ENCODE measurements at places on chromosomes 16 and 17.
A peak's percentile ranks its signal among the peaks of the same experiment; 100 is the strongest.

DNA sequence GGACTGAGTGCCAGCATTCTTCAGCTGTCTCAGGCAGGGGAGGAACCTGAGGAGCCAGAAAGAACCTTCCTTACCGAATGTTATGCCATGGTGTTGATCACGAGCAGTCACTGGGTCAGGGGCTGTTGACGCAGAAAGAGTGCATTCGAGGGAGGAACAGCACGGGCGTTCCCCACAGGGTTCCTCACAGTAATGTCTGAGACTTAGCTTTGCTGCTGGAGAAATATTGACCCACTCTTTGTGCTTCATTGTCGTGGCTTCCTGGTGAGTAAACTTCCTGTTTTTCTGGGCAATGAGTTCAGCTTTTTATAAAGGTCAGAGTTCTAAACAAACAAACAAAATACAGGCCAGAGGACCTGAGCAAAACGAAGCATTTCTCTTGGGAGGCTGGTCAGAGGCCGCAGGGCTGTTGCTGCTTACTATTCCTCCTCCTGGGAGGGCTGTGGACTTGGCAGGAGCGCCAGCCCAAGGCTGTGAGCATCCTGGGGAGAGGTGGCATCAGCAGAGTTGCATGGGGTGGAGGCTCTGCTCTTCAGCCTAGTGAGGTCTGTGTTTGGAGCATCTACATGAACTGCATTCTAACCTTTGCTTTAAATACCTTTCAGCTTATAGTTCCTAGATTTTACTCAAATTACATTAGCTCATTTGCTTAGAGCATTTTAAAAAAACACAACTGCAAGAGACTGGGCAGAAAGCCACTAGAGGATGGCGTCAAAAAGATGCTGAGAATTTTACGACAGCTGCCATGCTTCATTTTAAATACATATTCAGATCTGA lies 143.1 kb upstream of the CACNG5 start:
- no peak for DNase-seq

DNA sequence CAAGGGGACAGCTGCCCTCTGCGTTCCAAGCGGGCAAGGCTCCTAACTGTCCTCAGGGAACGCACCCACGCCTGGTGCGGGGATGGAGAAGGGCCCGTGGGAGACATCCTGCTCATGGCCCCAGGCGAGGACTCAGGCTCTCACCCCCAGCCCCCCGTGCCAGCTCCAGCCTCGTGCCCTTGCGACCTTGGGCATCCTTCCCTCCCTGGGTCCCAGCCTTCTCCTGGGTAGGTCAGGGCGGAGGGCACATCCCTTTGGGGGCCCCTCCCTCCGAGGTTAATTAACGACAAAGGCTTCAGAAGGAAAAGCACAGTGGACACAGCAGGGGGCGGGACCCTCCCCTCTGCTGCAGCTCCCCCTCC lies 3.0 kb downstream of the PGAP6 start:
- DNase-seq = no peak

DNA sequence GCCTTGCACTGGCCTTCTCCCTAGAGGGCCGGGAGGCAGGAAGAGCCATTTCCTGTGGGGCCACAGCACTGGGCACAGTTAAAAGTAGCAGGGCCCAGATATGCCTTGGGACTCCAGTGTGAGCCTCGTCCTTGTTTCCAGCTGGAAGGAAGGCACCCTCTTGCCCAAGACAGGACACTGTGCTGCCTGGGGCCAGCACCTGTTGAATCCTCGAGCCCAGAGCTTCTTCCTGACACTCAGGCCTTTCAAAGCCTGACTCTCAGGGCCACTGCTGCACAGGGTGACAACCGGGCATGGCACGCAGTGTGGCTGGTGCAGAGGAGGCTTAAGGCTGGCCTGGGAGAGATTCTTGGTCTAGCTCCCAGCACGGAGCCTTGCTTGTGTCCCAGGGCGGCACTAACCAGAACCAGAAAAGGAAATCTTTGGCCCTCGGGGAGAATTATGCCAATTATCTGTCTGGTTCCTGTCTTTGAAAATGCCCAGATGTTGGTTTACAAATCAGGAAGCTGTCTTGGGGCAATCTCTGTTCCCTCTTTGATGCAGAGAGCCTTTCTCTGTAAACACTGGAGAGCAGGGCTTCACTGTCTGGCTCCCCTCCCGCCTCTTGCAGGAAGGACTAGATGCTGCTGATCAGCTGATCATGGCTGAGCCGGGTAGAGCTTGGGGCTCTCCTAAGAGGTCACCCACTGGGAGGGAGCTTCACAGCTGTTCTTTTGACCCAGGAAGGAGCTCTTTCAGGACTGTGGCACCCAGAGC lies 11.1 kb downstream of the LDHD start:
- no peak for DNase-seq

DNA sequence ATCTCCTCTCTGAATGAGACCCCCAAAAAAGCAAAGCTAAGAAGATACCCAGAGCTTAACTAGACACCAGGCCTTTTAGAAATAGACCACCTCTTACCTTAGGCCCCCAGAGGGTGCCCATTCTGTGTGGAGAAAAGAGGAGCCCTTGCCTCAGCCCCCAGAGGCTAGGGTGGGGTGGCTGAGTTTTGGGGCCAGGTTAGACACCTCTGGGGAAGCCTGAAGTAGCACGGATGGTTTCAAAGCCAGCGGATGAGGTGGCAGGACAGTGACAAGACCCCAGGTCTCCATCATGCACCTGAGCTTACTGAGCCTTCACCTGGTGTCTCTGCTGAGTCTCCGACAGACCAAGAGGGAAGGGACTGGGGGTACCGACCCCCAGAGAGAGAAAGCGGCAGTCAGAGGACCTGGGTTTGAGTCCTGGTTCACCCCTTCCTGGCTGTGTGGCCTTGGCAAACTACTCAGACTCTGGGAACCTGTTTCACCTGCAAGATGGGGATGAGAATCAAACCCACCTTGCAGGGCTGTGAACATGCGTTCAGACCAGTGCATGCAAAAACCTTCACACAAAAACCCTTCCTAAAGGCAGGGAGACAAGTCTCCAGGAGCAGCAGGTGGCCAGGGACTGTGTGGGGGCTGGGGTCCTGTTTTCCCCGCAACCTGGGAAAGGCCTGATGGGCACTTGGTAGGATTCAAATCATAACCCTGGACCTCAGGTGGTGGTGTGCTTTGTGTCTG lies 7.7 kb downstream of the SCGB1C2 start:
- no peak for DNase-seq

- DNase-seq = no peak
Observed at GRCh38 chr16:17936766-17937402, 399.7 kb downstream of the NPIPA8 start.

DNA sequence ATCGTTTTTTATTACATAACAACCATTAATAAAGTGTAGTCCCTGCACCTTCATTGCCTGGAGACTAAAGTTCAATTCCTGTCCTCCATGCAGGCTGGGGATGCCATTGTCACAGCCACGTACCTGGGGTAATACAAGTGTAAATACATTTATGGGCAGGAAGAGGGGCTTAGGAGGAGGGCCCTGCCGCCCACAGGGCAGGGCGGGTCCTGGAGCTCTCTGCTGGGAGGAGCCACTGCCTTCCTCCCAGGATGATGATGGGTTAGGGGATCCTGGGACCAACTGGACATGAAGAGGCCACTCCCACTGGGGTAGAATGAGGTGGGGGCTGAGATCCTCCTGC lies 44.1 kb upstream of the SLC38A10 start:
- DNase-seq = no peak

DNA sequence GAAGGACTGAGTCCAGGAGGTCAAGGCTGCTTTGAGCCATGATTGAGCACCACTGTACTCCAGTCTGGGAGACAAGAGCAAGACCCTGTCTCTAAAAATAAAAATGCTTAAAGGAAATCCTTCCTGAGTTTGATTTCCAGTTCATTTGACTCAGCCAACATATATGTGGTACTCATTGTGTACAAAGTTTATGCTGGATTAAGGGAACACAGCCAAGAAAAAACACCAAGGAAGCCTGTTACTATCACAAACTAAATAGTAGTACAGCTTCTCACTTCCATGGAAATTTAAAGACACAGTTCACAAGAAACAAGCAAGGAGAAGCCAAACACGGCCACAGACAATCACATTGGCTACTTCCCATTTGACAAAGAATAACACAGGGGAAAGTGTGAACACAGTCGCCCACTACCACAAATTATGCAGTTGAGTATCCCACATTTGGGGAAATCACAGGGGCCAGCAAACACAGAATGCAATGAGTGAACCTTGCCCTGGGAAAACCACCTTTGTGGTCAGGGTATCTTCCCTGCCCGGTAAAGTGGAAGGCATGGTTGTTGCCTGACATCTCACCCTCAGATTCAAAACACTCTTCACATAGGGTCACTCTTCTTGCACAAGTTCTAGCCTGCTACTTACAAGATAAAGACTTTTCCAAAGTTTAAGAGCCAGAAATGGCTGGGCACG lies 14.5 kb downstream of the TEX14 start:
- DNase-seq = no peak

DNA sequence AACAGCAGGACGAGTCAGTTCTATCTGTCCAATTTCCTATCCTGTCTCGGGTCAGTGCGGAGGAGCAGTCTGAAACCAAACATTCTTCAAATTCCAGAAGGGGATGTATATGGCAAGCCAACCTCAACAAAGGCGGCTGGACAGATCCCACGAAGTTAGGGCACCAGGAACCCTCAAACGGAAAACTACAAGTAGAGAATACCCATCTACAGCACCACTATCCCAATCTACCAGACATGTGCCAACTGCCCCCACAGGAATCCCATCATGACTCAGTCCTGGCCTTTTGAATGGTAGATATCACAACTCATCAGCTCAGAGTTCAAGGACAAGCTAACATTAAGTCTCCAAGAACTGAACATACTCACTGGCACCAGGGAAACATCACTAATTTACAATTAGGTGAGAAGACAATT lies 2.3 kb downstream of the NAT9 start:
- no peak for DNase-seq

DNA sequence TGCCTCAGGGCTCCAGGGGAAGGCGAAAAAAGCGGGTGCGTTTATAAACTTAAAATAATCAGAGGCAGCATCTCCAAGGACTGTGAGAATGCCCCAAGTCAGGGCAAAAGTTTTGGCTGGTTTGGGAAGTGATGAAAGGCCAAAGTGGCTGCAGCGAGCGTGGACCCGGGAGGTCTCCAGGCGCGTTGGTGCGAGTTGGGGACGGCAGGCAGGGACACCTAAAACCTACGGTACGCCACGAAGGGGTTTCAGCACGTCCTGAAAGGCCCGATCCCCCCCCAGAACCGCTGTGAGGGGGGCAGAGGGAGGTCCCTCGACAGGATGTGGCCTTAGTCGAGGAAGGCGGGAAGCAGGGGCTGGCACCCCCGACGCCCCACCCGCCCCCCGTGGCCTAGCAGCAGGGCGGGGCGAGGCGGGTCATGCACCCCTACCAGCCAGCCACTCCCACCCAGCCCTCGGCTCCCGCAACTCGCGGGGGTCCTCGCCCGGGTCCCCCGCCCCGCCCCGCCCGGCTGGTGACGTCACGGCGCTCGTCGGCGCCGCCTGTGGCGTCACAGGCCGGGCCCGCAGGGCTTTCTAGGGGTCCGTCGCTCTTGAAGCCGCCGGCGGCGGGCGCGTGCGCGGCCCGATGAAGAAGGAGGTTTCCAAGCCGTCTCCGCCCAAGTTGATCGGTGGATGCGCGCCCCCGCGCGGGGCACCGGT lies at the start of gene MYCBPAP:
Gene MYCBPAP (plus strand): TSS at position 569 of the 702 bp plus-strand sequence. CDS start 236 bp downstream, outside the sequence.
- DNase-seq = peak; percentile 85

DNA sequence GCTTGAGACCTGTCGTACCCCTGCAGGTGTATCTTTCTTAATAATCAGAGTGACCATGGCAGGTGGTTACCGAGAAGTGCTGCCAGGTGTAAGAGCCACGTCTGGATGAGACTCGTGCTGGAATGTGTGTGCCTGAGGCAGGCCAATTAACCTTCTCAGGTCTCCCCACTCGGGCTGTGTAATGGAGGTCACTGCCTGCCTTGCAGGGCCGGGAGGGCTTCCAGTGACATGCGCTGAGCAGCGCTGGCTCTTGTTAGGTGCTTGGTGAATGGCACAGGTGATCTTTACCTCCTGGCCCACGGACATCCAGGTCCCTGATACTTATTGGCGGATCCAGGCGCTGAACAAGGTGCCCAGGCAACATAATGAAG lies 4.6 kb upstream of the GSE1 start:
- DNase-seq = no peak

Measured in activated gamma-delta T cell (primary cell).